A549 treated with GW870086 at 1 μM for 4 hours (cell line): ENCODE measurements at places on chromosomes 2 and 18. TPM values are rescaled to one million over a fixed set of nuclear protein-coding genes. Genes with fewer than 3 reads are reported as not detected.

Gene FBXO11
- 31.0 to 44.9 TPM (median 40.5 TPM) in 5 replicates for total RNA-seq

Gene NAPG
- total RNA-seq = 8.4 to 12.2 TPM (median 11.2 TPM) in 5 replicates

Gene ASPRV1
- total RNA-seq = 0.22 to 0.41 TPM (median 0.36 TPM) in 5 replicates

Gene ANAPC1
- total RNA-seq = 19.7 to 35.5 TPM (median 30.2 TPM) in 5 replicates

Gene MEMO1
- total RNA-seq = 76.9 to 86.1 TPM (median 78.3 TPM) in 5 replicates

Gene IL1RL2
- 0.05 TPM in 1 of 5 replicates, not detected in the others for total RNA-seq

Gene PID1
- 3.0 to 4.0 TPM (median 3.7 TPM) in 5 replicates for total RNA-seq

Gene EPAS1
- total RNA-seq = 104 to 144 TPM (median 125 TPM) in 5 replicates

Gene PROC
- 4.0 to 4.6 TPM (median 4.2 TPM) in 5 replicates for total RNA-seq

Gene CFAP65
- total RNA-seq = 0.14 to 0.21 TPM (median 0.18 TPM) in 4 of 5 replicates, not detected in the other

Gene MPPE1
- 17.2 to 21.9 TPM (median 19.0 TPM) in 5 replicates for total RNA-seq

Gene MYO1B
- total RNA-seq = 46.9 to 66.5 TPM (median 52.4 TPM) in 5 replicates

Gene STAT4
- total RNA-seq = 3.9 to 7.0 TPM (median 5.5 TPM) in 5 replicates

Gene CCT4
- total RNA-seq = 303 to 328 TPM (median 323 TPM) in 5 replicates

Gene GMCL1
- total RNA-seq = 6.6 to 12.1 TPM (median 9.9 TPM) in 5 replicates

Gene SLC35F5
- 38.6 to 53.4 TPM (median 48.0 TPM) in 5 replicates for total RNA-seq

Gene TPO
- 0.07 to 0.27 TPM (median 0.08 TPM) in 3 of 5 replicates, not detected in the others for total RNA-seq

Gene SPDYA
- total RNA-seq = 0.08 to 0.47 TPM (median 0.24 TPM) in 5 replicates

Gene SF3B1
- total RNA-seq = 123 to 175 TPM (median 131 TPM) in 5 replicates

Gene PDCD1
- total RNA-seq = not detected in 5 replicates

Gene CCDC85A
- 0.10 to 0.23 TPM (median 0.19 TPM) in 5 replicates for total RNA-seq

Gene CD8B2
- not detected in 5 replicates for total RNA-seq

Gene LTBP1
- 16.6 to 28.1 TPM (median 24.7 TPM) in 5 replicates for total RNA-seq

Gene G6PC2
- not detected in 5 replicates for total RNA-seq

Gene CACNB4
- total RNA-seq = 0.03 to 0.37 TPM (median 0.22 TPM) in 5 replicates

Gene CYP1B1
- 6.4 to 9.8 TPM (median 7.3 TPM) in 5 replicates for total RNA-seq

Gene KCNG2
- total RNA-seq = not detected in 5 replicates
